ENCODE measurements at places on chromosomes 11 and 22. TPM values are rescaled to one million over a fixed set of nuclear protein-coding genes. Genes with fewer than 3 reads are reported as not detected.

UPK3A gene
- not detected for total RNA-seq

DNA sequence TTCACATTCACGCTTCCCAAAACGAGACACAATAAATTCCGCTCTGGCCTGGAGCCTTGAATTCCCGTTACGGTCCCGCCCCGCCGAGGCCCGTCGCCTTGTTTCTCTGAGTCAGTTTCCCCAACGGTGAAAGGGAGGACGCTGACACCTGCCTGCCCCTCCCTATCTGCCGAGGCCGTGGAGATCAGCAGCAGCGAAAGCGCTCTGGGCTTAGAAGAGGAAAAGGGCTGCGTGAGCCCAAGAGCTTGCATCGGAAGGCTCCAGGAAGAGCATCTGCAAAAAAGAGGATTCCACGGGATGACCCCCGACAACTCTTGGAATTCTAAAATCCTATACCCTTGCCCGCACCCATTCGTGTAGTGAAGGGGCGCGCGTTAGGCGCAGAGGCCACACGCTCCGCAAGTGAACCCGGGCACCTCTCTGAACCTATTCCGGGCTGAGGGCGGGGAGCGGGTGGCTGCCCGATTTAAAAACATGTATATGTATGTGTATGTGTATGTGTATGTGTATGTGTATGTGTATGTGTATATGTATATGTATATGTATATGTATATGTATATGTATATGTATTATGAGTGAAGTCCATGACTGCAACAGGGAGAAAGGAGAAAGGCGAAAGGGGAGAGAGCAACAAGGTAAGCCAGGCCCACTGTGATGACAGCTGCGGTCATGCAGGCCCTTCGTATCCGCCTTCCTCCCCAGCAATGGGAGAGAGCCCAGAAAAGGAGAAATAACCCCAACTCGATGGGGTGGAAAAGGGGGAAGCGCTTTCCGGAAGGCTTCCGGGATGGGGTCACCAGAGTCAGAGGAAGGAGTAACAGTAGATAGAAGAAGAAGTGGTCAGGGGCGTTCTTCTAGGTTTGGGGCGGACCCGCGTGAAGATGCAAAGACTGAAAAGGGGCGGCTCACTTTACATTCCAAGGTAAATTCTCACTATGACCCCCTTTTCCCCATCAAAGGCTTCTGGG, 948 bp upstream of the MRTFA start:
- H3K36me3 ChIP-seq: peaks cover 3% of the 10 kb centered on the region
- DNase-seq: peak; percentile 62
- H3K4me1 ChIP-seq: peaks cover 30% of the 10 kb centered on the region
- no peaks in the 10 kb centered on the region for H3K27me3 ChIP-seq

- H3K4me1 ChIP-seq: peaks cover 34% of the 10 kb centered on the region
- H3K27ac ChIP-seq: no peak overlapping the region
Measured at GRCh38 chr11:46322759-46323158, 24.5 kb upstream of the DGKZ start.

DNA sequence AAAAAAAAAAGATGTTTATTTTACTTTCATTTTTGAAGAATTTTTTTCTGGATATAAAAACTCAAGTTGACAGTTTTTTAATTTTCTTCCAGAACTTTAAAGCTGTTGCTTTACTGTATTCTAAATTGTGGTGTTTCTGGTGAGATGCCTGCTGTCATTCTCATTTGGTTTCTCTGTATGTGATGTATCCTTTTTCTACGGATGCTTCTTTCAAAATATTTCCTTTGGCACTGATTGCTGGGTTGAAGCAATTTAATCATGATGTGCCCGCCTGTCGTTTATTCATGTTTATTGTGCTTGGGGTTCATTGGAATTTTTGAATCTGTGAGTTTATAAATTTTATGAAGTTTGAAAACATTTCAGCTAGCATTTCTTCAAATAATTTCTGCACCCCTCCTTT, 29.4 kb upstream of the CTSD start:
- no peak overlapping the region for H3K27ac ChIP-seq
- no peaks in the 10 kb centered on the region for H3K36me3 ChIP-seq

CD3D gene
- 557 TPM for total RNA-seq

DNA sequence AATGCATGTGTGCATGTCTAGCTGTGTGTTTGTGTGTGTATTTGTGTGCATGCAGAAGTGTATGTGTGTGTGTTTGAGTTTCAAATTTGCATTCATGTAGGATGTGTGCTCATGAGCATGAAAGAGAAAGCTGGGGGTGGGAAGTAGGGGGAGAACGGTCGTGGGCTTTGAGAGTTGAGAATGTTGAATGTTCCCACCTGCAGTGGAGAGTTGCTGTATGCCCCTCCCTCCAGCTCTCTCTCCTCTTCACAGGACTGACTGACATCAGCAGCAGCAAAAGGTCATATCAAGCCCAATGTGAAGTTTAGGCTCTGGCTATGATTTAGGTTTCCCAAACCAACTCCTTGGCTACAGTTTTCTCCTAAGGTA, 63.8 kb upstream of the RRAS2 start:
- no peak for DNase-seq
- H3K27ac ChIP-seq: no peak overlapping the region

PARVG gene
- 158 TPM for total RNA-seq

DNA sequence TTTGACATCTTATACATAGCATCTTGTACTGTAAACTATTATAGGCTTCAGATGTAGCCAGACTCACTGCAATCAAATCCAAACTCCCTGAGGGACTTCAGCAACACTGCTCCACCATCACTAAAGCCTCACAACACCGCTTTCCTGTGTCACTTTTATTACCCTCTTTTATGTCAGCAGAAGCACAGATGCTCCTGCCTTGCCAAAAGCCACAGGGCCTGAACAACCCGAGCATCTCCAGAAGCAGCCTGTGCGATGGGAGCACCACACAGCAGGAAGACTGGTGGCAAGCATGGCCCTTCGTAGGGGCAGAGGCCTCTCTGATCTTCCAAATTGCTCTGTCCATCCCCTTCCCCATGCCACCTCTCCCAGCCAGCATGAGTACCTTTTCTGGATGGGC, 22.9 kb downstream of the TMEM123 start:
- peaks cover 82% of the 10 kb centered on the region for H3K36me3 ChIP-seq
- peak overlapping the region; percentile 32 for H3K27ac ChIP-seq
- no peaks in the 10 kb centered on the region for H3K27me3 ChIP-seq
- peaks cover 67% of the 10 kb centered on the region for H3K4me1 ChIP-seq
- no peak overlapping the region for H3K4me3 ChIP-seq

DNA sequence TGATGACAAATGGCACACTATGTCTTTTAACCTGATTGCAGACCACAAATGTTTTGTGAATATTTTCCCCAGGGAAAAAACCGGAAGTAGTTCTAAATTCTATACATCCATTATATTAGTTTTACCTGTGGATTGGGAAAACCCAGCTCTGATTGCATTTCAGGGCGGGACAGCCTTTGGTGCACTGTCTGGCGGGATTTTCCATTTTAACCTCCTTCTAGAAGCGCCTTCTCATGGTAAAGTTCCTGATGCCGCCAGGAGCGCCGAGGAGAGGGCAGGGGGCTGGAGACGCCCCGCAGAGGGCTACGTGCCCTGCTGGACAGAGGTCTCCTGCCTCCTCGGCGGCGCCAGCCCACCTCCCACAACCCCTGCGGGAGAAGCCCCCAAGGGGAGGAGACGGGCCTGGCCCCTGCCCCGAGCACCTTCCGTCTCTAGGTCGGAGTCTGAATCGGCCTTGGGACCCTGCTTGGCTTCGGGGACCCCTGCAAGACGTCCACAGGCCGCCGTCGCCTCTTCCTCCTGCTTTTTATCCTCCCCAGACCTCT, 1.2 kb upstream of the P2RX6 start:
- peak overlapping the region; percentile 61 for H3K4me3 ChIP-seq
- H3K36me3 ChIP-seq: no peaks in the 10 kb centered on the region
- no peak for DNase-seq
- no peak overlapping the region for H3K27ac ChIP-seq

DNA sequence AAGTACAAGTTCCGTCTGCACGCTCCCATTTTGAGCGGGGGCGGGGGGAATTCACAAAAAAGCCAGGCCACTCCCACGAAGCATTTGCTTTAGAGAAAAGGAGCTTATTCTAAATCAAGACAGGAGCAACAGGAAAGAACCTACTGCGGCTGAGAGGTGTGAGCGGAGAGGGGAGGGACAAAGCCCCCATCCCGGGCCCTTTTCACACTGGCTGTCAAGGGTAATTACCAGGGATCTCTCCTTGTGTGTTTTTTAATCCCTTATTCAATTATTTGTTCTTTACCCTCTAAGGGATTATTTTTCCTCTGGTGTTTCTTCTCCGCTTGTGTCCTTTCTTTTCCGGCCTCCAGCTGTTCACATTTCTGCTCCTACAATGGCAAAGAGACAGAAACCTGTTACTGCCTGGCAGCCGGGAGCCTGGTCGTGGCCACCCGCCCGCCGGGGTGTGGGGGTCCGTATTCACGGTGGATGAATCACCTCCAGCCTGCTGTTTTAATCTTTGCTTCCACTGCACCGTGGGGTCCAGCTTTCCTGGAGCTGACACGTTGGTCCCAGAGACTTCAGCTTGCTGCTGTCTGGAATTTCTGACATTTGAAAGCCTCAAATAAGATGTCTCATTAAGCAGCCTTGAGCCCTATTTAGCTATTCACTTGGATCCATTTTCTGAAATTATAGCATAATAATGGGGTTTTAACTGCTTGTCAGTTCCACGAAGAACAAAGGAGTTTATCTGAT, 61.4 kb upstream of the FADD start:
- no peak overlapping the region for H3K27ac ChIP-seq
- no peak overlapping the region for H3K4me3 ChIP-seq
- DNase-seq: no peak
- H3K4me1 ChIP-seq: no peaks in the 10 kb centered on the region
- H3K27me3 ChIP-seq: peaks cover 31% of the 10 kb centered on the region
- H3K36me3 ChIP-seq: no peaks in the 10 kb centered on the region

SPATA19 gene
- total RNA-seq: not detected

TMPRSS5 gene
- 0.52 TPM for total RNA-seq

ANGPTL5 gene
- total RNA-seq: not detected

C11orf16 gene
- total RNA-seq: not detected

GRCh38 chr11:16511116-16512114, 155.1 kb upstream of the SOX6 start:
- no peaks in the 10 kb centered on the region for H3K36me3 ChIP-seq
- no peaks in the 10 kb centered on the region for H3K4me1 ChIP-seq
- H3K4me3 ChIP-seq: no peak overlapping the region
- no peaks in the 10 kb centered on the region for H3K27me3 ChIP-seq

- DNase-seq: no peak
- peaks cover 4% of the 10 kb centered on the region for H3K4me1 ChIP-seq
- no peaks in the 10 kb centered on the region for H3K27me3 ChIP-seq
Measured at GRCh38 chr22:50178871-50179869, 6.5 kb upstream of the TRABD start.

GRCh38 chr11:9758637-9759518, 95.0 kb downstream of the SWAP70 start:
- DNase-seq: peak; percentile 44
- peak overlapping the region; percentile 69 for H3K4me3 ChIP-seq
- H3K4me1 ChIP-seq: peaks cover 37% of the 10 kb centered on the region
- peak overlapping the region; percentile 81 for H3K27ac ChIP-seq
- no peaks in the 10 kb centered on the region for H3K36me3 ChIP-seq

NXPE1 gene
- not detected for total RNA-seq

DNA sequence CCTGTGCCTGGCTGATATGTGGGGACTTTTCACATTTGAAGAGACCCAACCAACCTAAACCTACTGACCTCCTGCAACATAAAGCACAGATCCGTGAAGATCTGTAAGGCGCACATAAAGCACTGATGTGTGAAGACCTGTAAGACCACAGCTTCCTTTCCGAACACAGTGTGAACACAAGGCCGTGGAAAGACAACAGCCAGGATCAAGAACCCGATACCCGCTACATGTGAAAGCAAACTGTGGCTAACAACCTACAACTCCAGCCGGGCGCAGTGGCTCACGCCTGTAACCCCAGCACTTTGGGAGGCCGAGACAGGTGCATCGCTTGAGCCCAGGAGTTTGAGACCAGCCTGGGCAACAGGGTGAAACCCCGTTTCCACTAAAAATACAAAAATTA, 17.6 kb upstream of the PPFIA1 start:
- no peak for DNase-seq
- no peaks in the 10 kb centered on the region for H3K36me3 ChIP-seq
- no peak overlapping the region for H3K27ac ChIP-seq
- H3K27me3 ChIP-seq: no peaks in the 10 kb centered on the region

- H3K36me3 ChIP-seq: no peaks in the 10 kb centered on the region
- DNase-seq: no peak
- H3K27ac ChIP-seq: no peak overlapping the region
- H3K4me1 ChIP-seq: peaks cover 8% of the 10 kb centered on the region
- H3K27me3 ChIP-seq: peaks cover 1% of the 10 kb centered on the region
Measured at GRCh38 chr11:78641541-78641940, 66.9 kb upstream of the NARS2 start.

GRCh38 chr22:20646415-20646814, 127.5 kb upstream of the SERPIND1 start:
- no peak for DNase-seq
- H3K27me3 ChIP-seq: peaks cover 2% of the 10 kb centered on the region
- H3K4me3 ChIP-seq: no peak overlapping the region
- no peak overlapping the region for H3K27ac ChIP-seq
- H3K36me3 ChIP-seq: no peaks in the 10 kb centered on the region

DRICH1 gene
- 1.8 TPM for total RNA-seq

DNA sequence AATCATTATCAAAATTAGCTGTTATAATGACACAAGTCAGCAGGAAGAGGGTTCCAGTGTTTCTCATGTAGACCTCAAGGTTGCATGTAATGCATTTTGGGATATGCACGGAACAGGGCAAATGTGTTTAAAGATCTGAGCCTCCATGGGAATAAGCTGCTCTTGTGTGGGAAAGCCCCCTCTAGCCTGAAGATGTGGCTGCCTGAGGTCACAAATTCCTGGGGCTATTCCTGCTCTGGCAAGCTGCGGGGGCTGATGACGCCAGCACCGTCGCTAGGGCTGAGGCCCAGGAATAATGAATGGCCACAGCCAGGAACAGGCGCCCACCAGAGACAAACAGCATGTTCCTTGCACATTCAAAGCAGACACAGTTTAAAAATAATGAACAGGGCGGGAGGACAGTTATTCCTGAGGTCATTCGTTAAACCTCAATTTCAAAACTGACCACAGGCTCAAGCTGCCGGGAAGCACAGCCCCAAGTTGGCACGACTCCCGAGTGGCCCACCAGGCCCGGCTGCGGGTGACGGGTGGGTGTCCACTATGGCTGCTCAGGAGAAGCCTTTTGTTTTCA, 11.7 kb downstream of the OSBPL5 start:
- no peak overlapping the region for H3K27ac ChIP-seq
- no peaks in the 10 kb centered on the region for H3K4me1 ChIP-seq
- no peaks in the 10 kb centered on the region for H3K36me3 ChIP-seq
- no peak overlapping the region for H3K4me3 ChIP-seq

- peaks cover 51% of the 10 kb centered on the region for H3K27me3 ChIP-seq
- DNase-seq: no peak
- peaks cover 2% of the 10 kb centered on the region for H3K4me1 ChIP-seq
- no peak overlapping the region for H3K27ac ChIP-seq
- no peaks in the 10 kb centered on the region for H3K36me3 ChIP-seq
Measured at GRCh38 chr11:2137202-2138067, 1.8 kb downstream of the IGF2 start.

Data from activated CD4-positive, alpha-beta T cell treated with anti-CD3 and anti-CD28 coated beads, Interleukin-2, amount 10 ng/mL, durations not matched to agents 7 days and 5 days (primary cell).